ENCODE measurements at places on chromosomes 5 and 9. TPM values are rescaled to one million over a fixed set of nuclear protein-coding genes. Genes with fewer than 3 reads are reported as not detected.

Gene C9orf57
- not detected for total RNA-seq

Gene CDC20B
- total RNA-seq, result not detected

- H3K27ac ChIP-seq, result no peak overlapping the region
- H3K27me3 ChIP-seq, result no peaks in the 10 kb centered on the region
- no peak for DNase-seq
- peaks cover 48% of the 10 kb centered on the region for H3K36me3 ChIP-seq
- peaks cover 25% of the 10 kb centered on the region for H3K4me1 ChIP-seq
These were observed 8.2 kb downstream of the NDUFA8 start for GRCh38 chr9:122151267-122151828.

- H3K4me3 ChIP-seq, result peak overlapping the region; percentile 48
- H3K27me3 ChIP-seq, result no peaks in the 10 kb centered on the region
- peak overlapping the region; percentile 96 for H3K27ac ChIP-seq
- DNase-seq, result peak; percentile 85
- no peaks in the 10 kb centered on the region for H3K36me3 ChIP-seq
- peaks cover 100% of the 10 kb centered on the region for H3K4me1 ChIP-seq
These were observed 628 bp downstream of the SYNPO start for GRCh38 chr5:150641006-150641570.

- H3K27ac ChIP-seq, result no peak overlapping the region
- no peak for DNase-seq
- no peaks in the 10 kb centered on the region for H3K36me3 ChIP-seq
- H3K27me3 ChIP-seq, result no peaks in the 10 kb centered on the region
- no peaks in the 10 kb centered on the region for H3K4me1 ChIP-seq
These were observed 27.4 kb downstream of the LHX2 start for GRCh38 chr9:124038790-124039633.

Data from right atrium auricular region (tissue), 2 donors.